ENCODE measurements at places on chromosomes 6 and 20.

DNA sequence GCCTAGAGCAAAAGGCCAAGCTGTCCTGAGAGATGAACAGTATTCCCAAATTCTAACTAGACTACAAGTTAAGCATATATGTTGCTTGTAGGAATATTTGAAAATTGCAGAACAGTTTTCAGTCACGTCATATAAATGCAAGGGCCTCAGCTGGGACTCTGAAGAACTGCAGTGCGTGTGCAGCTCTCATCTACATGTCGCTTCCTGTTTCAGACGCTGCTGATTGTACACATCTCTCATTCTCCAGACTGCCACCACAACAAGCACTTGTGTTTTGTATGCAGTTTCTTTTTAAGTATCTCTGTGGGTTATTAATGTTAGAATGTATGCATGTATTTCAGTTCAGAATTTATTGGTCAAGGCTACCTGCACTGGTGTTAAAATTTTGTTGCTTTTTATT is 119.7 kb downstream of the MAP3K4 start:
- DNase-seq: no peak

GRCh38 chr6:81634155-81634880 is 118.2 kb downstream of the TENT5A start:
- no peak for DNase-seq

GRCh38 chr6:13439644-13440043 is 47.8 kb downstream of the GFOD1 start:
- no peak for DNase-seq

DNA sequence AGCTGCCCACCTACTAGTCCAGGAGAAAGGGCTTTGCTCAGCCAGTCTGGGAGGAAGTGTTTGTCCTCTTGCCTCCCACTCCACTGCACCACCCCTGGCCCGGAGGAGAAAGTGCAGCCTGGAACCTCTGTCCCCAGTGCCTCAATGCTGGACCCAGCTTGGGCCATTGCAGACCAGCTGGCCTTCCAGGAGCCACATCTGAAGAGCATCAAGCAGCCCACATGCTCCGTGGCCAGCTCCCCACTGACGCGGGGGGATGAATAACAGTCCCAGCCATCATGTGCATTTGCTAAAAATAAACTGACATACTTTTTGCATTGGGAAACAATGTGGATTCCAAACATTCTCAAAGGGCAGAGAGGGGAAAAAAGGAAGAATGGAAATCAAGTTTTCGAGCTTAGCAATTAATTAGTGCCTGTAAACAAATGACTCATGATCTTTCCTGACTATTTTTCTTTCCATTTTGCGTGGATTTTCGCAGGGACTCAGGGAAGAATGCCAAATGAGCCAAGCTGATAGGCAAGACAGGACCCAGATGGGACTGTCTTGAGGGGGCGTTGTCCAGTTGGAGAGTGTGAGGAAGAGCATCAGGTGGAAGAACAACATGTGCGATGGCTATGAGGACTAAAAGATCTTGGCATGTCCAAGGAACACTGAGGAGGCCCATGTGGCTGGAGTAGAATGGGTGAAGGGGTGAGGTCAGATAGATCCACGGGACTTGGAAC is 34.1 kb downstream of the CEBPB start:
- DNase-seq: no peak

GRCh38 chr6:48567016-48567415 is 456.0 kb upstream of the PTCHD4 start:
- DNase-seq: no peak

GRCh38 chr6:56359201-56359899 is 112.0 kb upstream of the COL21A1 start:
- peak; percentile 16 for DNase-seq

GRCh38 chr6:122381494-122382265 is 17.8 kb upstream of the HSF2 start:
- peak; percentile 22 for DNase-seq

GRCh38 chr20:25296094-25297093 is 48.5 kb downstream of the PYGB start:
- no peak for DNase-seq

- DNase-seq: no peak
Measured at GRCh38 chr20:36447101-36447500, 94.2 kb upstream of the MYL9 start.

GRCh38 chr20:41701588-41702348 is 83.6 kb upstream of the CHD6 start:
- no peak for DNase-seq

GRCh38 chr6:41367700-41368099 is 32.3 kb downstream of the NCR2 start:
- DNase-seq: no peak

DNA sequence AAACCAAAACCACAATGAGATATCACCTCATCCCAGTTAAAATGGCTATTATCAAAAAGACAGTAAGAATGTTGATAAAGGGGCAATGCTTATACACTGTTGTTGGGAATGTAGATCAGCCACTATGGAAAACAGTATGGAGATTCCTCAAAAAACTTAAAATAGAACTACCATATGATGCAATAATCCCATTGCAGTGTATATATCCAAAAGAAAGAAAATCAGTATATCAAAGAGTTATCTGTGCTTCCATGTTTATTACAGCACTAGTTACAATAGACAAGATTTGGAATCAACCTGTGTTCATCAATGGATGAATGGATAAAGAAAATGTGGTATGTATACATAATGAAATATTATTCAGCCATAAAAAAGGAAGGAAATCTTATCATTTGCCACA is 3.5 kb upstream of the FABP7 start:
- no peak for DNase-seq

DNA sequence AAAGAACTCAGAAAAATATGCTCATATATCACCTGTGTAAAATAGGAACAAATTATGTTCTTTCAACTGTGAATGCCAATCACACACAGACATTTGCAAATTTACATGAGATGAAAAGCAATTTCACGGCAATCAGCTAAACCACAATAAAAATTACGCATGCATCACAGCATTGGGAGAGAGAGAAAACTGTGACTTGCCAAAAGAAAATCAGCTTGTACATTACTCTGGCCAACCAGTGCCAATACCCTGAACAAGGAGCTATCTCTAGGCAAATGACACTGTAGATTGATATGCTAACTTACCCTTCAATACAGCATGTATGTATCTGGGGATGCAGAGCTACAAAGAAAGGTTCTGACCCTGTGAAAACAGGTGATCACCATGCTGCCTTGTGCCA is 515.6 kb downstream of the EYS start:
- DNase-seq: no peak

DNA sequence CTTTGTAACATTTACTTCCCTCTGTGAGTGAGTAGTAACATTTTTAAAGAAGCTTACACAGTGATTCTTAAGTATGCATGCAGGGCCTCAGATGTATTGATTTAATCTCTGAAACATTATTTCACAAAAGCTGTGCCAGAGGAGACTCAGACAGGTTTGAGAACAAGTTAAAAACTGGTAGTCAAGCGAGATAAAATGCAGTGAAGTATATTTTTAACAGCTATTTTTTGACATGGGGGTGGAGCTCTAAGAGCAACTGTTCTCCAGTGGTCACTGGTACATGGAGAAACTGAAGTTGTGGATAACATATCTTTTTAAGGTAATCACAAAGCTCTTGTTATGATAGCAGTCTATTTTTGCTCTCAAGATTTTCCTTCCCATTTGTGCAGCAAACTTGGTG is 20.4 kb downstream of the DSTN start:
- no peak for DNase-seq

DNA sequence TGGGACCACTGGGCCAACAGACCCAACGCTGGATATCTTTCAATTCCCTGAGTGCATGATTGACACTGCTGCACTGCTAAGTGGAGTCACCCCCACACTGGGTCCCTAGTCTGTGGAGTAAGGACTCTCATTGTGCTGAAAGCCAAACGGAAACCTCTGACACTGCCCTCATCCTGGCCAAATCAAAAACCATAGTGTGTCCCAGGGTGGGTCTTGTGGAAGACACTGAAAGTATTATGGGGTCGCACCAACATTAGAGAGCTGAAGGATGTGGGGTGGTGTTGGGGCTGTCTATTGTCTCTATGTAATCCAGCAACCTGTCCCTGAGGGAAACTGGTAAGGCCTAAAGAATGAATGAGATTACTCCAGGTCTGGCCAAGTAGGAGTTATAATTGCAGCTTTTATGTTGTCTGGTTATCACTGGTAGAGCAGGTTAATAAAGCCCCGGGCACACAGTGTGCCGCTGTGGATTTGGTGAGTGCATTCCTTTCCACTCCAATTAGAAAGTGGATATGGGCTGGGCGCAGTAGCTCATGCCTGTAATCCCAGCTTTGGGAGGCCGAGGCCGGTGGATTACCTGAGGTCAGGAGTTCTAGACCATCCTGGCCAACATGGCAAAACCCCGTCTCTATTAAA is 57.9 kb downstream of the HLA-A start:
- no peak for DNase-seq

- no peak for DNase-seq
Measured at GRCh38 chr20:7765221-7765620, 175.0 kb downstream of the HAO1 start.

DNA sequence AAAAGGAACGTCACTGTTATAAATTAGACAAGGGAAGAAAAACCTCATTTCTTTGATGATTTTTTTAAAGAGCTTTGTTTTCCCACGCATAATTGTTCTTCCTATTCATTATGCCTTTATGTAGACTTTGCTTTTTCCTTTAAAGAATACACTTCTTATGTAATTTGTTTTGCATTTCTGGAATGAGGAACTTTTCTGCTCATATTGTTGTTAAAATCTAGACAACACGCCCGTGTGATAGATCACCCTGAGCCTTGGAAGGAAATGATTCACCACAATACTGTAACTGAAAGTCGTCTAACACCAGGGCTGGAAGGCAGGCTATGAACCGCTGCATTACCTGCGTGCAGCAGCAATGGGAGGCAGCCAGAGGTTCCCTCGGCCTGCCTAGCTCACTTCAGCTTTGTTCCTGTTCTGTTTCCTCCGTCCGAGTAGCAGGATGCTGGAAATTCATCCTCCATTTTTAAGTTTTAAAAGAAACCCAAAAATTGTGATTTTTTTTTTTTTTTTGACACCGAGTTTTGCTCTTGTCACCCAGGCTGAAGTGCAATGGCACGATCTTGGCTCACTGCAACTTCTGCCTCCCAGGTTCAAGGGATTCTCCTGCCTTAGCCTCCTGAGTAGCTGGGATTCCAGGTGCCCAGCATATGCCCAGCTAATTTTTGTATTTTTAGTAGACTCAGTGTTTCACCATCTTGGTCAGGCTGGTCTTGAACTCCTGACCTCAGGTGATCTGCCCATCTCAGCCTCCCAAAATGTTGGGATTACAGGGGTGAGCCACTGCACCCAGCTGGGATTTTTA is 49.6 kb upstream of the ZNF217 start:
- peak; percentile 28 for DNase-seq

DNA sequence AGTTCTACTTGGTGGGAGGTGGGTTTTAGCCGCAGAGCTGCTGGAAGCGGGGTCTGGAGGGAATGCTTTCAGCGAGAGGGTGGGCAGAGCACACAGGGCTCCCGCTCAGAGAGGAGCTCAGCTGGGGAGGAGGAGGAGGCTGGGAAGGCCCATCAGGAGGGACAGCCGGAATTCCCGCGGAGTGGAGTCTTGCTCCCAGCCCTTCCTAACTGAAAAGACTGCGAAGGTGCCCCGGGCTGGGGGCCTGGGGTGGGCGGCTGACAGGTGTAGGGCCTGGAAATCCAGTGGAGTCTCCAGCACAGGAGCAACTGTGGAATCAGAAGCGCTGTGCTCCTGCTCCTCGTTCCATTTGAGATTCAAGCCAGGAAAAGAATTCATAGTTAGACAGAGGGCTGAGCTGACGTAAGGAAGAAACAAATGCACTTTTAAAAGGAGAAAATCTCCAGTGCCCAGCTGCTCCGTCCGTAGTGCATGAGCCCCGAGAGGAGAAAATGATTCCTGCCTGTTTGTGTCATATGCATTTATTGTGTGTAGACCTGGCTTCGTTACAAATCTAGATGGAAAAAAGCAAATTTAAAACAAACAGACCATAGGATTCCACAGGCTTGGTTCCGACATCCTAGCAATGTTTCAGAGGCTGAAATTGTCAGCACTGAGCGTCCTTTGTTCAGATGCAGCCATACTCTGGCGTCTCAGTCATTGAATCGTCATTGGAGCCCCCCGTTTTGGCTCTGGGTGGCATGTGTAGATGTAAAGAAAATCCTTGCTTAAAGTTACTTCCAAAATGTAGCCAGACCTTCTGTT is 197.7 kb downstream of the SMOC2 start:
- no peak for DNase-seq

DNA sequence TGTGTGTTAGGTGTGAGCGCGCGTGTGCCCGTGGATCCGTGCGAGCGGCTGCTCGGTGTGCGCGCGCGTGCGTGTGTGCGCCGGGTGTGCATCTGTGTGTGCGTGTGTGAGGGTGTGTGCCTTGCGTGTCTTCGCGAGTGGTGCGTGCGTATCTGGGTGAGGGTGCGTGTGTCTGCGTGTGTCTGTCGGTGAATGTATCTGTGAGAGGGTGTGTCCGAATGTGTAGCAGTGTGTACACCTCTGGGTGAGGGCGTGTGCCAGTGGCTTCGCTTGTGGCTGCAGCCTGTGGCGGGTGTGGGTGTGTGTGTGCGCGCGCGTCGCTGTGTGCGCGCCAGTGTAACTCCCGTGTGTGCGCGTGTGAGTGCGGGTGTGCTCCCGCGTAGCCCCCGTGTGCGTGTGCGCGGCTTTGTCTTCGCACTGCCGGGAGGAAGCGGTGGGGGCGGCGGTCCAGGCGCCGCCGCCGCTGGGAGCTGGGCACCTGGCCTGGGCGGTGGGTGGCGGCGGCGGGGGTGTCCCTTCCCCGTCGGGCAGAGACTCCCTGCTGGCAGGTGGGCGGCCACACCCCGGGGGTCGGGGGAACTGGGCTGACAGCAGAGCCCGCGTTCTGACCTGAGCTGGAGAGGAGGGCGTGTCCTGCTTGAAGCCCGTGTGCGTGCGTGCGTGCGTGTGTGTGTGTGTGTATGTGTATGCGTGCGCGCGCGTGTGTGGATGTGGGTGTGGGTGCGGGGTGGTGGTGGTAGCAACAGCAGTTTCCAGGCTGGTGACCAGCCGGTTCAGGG is 61.3 kb upstream of the EPB41L1 start:
- DNase-seq: no peak

- DNase-seq: no peak
Measured at GRCh38 chr20:33019465-33020277, 11.8 kb upstream of the BPIFB6 start.

GRCh38 chr6:167472148-167472547 is 147.3 kb downstream of the TTLL2 start:
- DNase-seq: no peak

DNA sequence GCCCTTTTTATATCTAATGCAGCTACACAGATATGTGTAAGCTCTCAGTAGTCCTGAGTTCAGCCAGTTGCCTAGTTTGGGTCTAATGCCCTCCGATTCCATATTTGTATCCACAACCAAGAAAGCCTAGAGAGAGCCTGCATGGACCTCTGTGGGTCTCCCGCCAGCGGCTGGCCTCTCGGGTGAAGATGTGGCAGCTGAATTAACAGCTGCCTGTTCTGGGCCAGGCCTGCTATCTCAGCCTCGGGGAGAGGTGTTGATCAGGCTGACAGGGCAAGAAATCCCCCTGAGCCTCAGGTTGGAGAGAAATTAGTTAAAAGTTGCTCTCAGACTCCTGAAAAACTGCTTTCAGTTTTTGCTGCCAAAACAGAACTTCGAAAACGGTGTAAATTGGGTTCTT is 19.8 kb downstream of the PTK7 start:
- DNase-seq: no peak

- DNase-seq: no peak
Measured at GRCh38 chr6:164982389-164982788, 327.0 kb downstream of the C6orf118 start.

- no peak for DNase-seq
Measured at GRCh38 chr6:288866-289265, 3.4 kb upstream of the DUSP22 start.

All from stimulated activated CD8-positive, alpha-beta memory T cell treated with anti-CD3 and anti-CD28 coated beads, Interleukin-15, amount 100 ng/mL, for 1 hour (primary cell).